Cardiac fibroblast (primary cell): ENCODE measurements at places on chromosomes 4 and X.

DNA sequence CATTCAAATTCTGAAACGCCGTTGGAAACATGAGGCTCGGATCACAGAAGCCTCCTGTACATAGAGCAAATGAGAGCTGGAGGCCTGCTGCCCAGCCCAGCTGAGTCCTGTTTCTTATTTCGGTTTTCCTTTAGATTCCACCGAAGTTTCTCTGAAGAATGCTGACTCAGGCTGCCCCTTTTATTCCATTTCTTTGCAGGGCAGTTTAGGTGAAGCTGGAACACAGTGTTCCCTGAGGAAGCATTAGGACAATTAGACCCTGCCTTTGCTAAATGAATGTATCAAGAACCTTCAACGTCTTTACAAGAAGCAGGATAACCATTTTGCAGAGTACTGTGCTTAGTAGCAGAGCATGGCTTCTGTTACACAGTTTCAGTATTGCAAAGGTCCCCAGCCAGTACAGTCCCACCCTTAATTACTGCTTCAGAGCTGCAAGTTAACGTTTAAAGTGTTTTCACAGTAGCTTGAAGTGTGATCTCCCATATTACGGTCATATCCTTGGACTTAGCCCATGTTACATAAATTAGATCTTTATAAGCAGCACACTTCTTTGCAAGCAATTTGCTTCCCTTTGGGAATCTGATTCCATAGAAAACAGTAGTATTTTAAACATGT, 117.0 kb downstream of the TBL1X start:
- no peak for DNase-seq

- DNase-seq: no peak
Measured at GRCh38 chr4:5990446-5991160, 27.6 kb downstream of the C4orf50 start.

- DNase-seq: no peak
Measured at GRCh38 chr4:13645075-13645474, 17.6 kb upstream of the BOD1L1 start.

- peak; percentile 80 for DNase-seq
Measured at GRCh38 chrX:23799469-23800065, 16.6 kb downstream of the SAT1 start.

- no peak for DNase-seq
Measured at GRCh38 chrX:40761762-40762161, 26.4 kb upstream of the MED14 start.

DNA sequence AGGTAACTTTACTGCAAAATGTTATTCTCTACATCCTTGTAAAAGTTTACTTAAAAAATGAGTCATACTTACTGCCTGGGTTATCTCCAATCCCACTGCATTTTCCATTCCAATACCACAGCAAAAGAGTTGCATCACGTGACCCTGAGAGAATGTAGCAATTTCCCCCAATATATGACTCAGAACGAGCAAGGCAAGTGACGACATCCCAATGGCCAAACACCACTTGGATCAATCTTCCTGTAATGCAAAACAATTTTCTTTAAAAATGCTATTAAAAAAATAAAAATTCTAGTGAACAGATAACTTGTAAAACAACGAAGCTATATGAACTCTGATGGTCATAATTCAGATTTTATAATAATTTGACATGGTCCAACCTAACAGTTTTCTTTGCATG, 224.3 kb downstream of the DCLK2 start:
- DNase-seq: peak; percentile 94
